Dermis lymphatic vessel endothelial cell (primary cell): ENCODE measurements at places on chromosomes 16 and 17. TPM values are rescaled to one million over a fixed set of nuclear protein-coding genes. Genes with fewer than 3 reads are reported as not detected.

Gene PYY
- total RNA-seq, result not detected in 2 replicates

Gene UNC45B
- total RNA-seq, result not detected in 2 replicates

Gene CACNG5
- total RNA-seq, result not detected in 2 replicates

Gene CCL7
- total RNA-seq, result 0.09 TPM in 1 of 2 replicates, not detected in the other

Gene EPN3
- total RNA-seq, result under 0.01 TPM in 2 replicates

Gene KRTAP4-11
- not detected in 2 replicates for total RNA-seq

Gene NOD2
- 0.33 and 0.34 TPM in 2 replicates for total RNA-seq

Gene MT1H
- total RNA-seq, result not detected in 2 replicates

Gene FOXC2
- 1.5 and 4.2 TPM in 2 replicates for total RNA-seq

Gene CES3
- total RNA-seq, result under 0.01 TPM in 1 of 2 replicates, not detected in the other

Gene KRTAP4-5
- total RNA-seq, result not detected in 2 replicates

Gene RHBDL3
- under 0.01 TPM in 2 replicates for total RNA-seq

Gene NOXO1
- 0.09 and 0.11 TPM in 2 replicates for total RNA-seq

Gene OR3A3
- not detected in 2 replicates for total RNA-seq

Gene ABCC3
- total RNA-seq, result 0.11 and 0.52 TPM in 2 replicates

Gene PERCC1
- not detected in 2 replicates for total RNA-seq

Gene FKBP10
- 134 and 149 TPM in 2 replicates for total RNA-seq

Gene SPNS3
- total RNA-seq, result 0.11 and 0.52 TPM in 2 replicates

Gene ZNF469
- total RNA-seq, result 0.26 and 0.33 TPM in 2 replicates

Gene COX6A2
- not detected in 2 replicates for total RNA-seq

Gene ORMDL3
- 35.9 and 41.8 TPM in 2 replicates for total RNA-seq

Gene DOC2A
- 0.09 and 0.33 TPM in 2 replicates for total RNA-seq

Gene DNAAF8
- 0.17 and 0.33 TPM in 2 replicates for total RNA-seq

Gene CA7
- not detected in 2 replicates for total RNA-seq

Gene NTN1
- 2.2 and 5.7 TPM in 2 replicates for total RNA-seq

Gene SDK2
- total RNA-seq, result not detected in 2 replicates

Gene KCNG4
- not detected in 2 replicates for total RNA-seq

Gene CFDP1
- 41.1 and 51.1 TPM in 2 replicates for total RNA-seq

Gene C17orf50
- not detected in 2 replicates for total RNA-seq

Gene ERCC4
- 6.1 and 6.8 TPM in 2 replicates for total RNA-seq

Gene CCNF
- total RNA-seq, result 7.0 and 9.1 TPM in 2 replicates

Gene GRB7
- total RNA-seq, result under 0.01 and 0.09 TPM in 2 replicates
